Activated CD8-positive, alpha-beta T cell treated with anti-CD3 and anti-CD28 coated beads, Interleukin-2, amount 10 ng/mL, durations not matched to agents 7 days and 5 days (primary cell): ENCODE measurements at places on chromosomes 5 and 9.

DNA sequence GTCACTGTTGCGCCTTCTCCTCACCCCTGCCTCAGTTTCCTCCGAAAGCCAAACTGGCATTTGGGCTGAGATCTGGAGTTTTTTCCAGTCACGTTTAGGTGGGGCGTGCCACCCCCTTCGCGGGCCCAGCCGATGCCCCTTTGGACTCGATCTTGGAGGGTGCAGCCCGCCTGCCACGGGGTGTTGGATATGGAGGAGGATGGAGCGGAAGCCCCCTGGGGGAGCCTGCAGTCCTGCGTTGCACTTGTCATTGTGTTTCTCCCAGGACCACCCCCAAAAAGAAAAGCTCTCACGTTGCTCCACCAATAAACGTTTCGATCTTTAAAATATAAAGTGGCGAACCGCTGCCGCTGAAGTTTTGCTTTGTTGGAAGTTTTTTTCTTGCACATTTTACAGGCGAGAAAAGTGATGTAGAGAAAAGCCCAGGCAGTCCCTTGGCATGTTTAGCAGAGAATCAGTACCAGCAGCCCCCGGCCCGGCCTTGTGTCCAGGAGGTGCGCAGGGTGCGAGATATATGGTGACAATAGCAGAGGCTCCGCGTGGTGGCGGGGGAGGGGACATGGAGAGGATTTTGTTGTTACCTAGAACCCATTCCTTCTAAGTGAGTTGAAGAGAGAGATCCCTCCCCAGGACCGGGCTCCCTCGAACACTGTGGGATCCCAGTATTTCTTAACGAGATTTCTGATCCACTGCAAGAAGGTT, 681 bp downstream of the F2R start:
- peak; percentile 34 for DNase-seq

DNA sequence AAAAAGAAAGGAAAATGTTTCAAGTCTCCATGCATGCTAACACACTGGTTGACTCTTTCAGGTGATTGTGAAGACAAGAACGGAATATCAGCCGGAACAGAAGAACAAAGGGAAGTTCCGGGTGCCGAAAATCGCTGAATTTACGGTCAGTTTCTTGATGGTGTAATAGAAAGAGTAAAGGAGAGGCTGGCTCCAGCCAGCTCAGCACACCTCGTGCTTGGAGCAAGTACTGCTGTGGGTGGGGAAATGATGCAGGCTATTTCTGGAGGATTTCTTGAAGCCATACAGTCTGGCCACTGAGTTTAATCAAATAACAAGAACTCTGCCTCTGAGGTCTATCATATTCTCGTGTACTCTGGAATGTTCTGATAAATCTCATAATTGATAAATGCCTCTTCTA, 18.7 kb downstream of the NSG2 start:
- DNase-seq, result no peak

DNA sequence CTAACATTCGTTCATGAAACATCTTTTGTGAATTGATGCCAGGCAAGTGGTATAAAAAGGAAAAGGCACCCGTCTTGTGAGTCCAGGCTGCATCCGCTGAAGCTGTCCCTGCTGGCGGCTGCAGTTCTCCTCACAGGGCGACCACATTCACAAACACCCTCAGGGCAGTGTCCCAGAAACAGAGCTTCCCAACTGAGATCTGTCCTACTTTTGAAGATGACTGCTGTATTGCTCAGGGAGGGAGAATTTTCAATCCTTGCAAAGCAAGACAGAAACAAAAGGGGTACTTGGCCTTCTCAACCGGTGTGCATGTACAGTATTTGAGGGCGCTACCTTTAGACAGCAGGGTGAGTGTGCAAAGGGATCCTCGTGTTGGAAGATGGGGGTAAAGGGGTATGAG, 316.1 kb downstream of the GADD45G start:
- no peak for DNase-seq

DNA sequence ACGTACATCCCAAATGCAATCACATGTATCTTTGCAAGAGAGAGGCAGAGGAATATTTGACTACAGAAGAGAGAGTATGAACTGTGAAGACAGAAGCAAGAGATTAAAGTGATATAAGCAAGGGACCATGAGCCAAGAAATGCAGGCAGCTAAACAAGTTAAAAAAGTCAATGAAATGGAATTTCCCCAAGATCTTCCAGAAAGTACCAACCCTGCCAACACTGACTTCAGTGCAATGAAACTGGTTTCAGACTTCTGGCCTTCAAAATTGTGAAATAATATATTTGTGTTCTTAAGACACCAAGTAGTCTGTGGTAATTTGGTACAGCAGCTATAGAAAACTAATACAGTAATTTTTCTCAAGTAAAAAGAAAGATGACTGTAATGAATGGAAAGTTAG, 20.9 kb downstream of the FOXI1 start:
- DNase-seq, result no peak

- no peak for DNase-seq
Measured at GRCh38 chr5:104909803-104910202, 1347.2 kb upstream of the NUDT12 start.

- no peak for DNase-seq
Measured at GRCh38 chr9:18333157-18333556, 140.8 kb upstream of the ADAMTSL1 start.

DNA sequence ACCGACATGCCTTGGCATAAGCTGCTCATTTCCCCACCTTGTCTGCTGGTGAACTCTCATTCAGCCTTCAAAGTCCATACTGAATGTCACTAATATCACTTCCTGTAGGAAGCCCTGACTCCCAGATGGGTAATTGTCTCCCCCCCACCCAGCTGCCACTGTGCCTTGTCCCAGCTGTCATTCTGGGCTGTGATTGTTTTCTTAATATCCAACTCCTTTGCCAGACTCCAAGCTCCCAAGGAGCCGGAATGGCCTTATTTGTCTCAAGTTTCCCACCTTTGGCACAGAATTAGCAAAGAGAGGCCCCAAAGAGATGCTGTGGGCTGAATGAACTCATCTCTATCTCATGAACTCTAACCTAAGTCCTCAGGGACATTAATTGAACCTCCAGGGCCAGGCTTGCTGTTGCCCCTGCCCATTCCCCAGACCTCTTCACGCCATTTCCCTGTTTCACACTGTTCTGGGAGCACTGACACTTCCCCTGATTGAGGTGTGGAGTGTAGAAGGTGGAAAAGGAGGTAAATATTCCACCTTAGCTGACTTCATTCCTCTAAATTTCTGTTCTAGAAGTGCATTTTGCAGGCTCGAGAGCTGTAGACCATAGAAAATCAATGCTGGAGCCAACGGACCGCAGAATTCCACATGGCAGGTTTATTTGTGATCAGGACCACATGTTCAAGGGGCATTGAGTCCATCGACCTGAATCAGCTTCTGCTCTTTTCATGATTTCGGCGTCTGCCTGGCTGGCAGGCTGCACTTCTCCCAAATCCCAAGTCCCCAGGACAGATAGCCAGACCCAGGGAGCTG, 4.9 kb upstream of the SH3PXD2B start:
- DNase-seq, result no peak

- DNase-seq, result no peak
Measured at GRCh38 chr5:14669975-14670374, 5.5 kb downstream of the OTULIN start.

- DNase-seq, result peak; percentile 25
Measured at GRCh38 chr5:168793841-168794837, 215.0 kb upstream of the PANK3 start.

DNA sequence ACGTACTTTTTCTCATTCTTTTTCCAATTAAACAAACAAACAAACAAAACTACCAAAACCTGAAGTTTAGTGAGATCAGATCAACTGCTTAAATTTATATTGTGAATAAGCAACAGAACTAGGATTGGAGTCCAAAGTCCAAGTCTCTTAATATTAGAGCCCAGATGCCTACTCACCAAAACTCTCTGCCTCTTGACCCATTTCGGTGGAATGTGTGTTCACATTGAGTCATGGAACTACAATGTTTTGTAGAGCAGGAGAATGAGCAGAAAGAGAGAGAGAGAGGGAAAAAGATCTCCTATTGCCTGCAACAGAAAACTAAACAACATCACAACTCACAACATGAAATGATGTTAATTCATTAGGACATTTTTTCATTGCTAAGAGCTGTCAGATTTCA, 751.1 kb downstream of the TLR4 start:
- DNase-seq, result no peak

DNA sequence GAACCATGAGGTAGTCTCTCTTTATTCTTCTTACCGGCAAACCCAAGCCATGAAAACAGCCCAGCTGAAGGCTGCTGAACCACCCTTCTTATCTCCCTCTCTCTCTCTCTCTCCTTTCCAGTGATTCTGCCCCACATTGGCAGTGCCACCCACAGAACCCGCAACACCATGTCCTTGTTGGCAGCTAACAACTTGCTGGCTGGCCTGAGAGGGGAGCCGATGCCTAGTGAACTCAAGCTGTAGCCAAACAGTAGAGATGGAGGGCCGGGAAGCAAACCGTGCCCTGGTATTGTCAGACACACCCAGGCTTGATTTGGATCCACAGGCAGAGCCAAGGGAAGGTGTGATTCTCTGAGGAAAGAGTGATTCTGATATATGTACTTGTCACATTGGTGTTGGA, 14.0 kb downstream of the GRHPR start:
- no peak for DNase-seq
